ENCODE measurements at places on chromosomes 6 and 20.

DNA sequence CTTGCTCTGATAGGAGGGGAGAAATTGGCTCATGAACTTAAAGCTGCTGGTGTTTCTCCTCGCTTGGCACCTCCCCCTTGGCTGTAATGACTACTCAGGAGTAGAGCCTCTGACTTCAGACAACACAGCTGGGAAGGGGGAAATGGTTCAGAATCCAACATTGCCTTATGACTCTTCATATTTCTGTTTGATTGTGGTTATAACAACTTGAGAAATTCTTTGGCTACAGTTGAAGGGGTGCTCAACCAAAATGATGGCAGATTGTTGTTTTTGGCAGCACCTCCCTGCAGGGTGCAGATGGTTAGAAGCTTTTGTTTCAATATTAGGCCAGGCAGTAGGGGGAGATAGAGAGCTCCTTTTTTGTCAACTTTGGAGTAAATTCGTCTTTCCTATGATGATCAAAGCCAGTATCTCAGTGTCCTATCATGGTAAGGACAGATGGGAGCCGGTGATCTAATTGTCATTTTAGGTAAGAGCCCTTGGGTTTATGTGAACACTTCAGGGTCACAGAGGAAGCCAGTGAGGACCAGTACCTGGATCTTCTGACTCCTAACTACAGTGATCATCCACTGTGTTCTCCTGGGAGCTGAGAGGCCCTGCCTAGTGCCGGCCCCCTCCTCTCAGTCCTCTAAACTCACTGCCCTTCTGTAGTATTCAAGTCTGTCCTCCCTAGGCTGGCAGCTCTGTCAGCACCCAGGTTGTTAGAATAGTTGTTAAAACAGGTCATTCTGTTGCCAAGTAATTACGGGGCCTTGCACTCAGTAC is 39.9 kb downstream of the RPRD1B start:
- peak; percentile 70 for DNase-seq

- DNase-seq, result no peak
Measured at GRCh38 chr6:121816361-121816760, 380.9 kb downstream of the GJA1 start.

- peak; percentile 77 for DNase-seq
Measured at GRCh38 chr6:106097411-106098231, 11.5 kb downstream of the PRDM1 start.

DNA sequence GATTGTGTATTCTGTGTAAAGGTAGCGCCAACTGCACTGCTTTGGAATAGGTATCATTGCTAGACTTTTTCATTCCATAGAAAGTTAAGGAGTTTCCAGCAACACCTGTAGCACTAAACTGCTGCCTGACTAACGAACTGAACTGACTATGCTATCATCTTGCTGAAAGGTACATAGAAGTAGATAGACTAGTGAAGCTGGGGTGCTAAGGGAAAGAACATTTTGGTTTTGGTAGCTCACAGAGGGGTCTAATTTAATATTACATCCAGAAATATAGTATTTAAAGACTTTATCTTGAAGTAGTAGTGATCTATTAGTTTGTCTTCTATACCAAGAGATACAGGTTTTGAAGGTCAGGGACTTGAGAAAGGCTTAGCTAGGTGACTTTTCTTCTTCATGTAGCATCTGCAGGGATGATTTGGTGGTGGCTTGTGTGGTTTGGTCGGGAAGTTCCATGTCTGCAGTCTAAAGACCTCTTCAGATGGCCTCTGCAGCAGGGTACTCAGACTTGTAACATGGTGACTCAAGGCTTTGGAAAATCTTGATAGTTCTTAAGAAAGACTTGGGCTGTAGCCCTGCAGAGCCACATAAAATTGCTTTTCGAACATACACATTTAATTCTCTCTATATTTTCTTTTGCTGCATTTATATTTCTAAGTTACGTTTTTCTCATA is 10.2 kb downstream of the SENP6 start:
- peak; percentile 58 for DNase-seq

- no peak for DNase-seq
Measured at GRCh38 chr6:130252527-130253237, 29.9 kb upstream of the SAMD3 start.

GRCh38 chr6:19723545-19723944 is 113.6 kb upstream of the ID4 start:
- DNase-seq, result no peak

GRCh38 chr6:141326925-141327324 is 805.8 kb upstream of the GJE1 start:
- DNase-seq, result no peak

Measured in NB4 (cell line).